Hepatic stellate cell (primary cell): ENCODE measurements at places on chromosomes 12 and 14.

DNA sequence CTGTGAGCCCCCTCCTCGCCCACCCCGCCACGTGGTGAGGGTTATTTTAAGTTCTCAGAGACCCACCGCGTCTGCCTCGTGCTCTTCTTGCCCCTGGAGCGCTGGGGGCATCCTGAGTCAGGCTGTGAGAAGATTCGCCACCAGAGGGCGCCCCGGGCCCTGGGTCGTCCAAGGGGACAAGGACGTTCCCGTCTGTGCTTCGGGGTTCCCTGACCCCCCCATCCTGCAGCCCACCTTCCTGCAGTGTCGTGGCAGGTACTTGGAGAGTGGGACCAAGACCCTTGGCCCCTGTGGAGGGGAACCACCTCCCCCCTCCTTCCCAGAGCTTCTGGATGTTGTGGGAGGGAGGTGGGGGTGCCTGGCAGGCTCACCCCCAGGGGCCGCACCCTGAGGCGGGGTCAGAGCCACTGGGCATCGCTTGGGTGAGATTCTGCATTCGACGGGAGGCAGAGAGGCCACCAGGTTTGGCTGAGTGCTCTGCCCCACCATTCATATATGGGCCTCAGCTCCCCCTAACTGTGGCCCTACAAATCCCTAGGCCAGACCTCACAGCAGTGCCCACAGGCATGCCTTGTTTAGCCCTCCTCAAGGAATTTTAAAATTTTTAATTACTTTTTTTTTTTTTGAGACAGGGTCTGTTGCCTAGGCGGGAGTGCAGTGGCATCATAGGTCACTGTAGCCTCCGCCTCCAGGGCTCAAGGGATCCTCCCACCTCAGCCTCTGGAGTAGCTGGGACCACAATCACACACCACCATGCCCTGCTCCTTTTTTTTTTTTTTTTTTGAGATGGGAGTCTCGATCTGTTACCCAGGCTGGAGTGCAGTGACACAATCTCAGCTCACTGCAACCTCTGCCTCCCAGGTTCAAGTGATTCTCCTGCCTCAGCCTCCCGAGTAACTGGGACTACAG, 17.0 kb downstream of the RHOF start:
- peak; percentile 86 for DNase-seq

DNA sequence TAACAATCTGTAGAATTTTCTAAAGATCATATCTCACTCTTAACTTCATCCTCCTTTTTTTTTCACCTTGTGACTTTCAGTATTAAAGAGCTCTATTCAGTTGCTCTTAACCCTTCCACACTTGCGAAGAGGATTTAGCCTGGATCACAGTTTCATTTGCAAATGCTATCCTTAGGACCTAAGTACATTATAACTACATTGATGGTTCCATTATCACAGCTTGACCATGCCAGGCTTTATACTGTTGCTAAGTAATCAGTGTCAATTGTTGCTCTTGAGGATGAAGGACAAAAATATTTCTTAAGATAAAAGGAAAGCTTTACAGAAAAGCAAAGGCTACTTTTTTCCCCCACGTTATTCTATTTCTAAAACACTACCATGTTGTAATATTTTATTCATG, 122.2 kb downstream of the PDZRN4 start:
- no peak for DNase-seq

GRCh38 chr12:257521-258321, 4.9 kb downstream of the SLC6A13 start:
- no peak for DNase-seq

DNA sequence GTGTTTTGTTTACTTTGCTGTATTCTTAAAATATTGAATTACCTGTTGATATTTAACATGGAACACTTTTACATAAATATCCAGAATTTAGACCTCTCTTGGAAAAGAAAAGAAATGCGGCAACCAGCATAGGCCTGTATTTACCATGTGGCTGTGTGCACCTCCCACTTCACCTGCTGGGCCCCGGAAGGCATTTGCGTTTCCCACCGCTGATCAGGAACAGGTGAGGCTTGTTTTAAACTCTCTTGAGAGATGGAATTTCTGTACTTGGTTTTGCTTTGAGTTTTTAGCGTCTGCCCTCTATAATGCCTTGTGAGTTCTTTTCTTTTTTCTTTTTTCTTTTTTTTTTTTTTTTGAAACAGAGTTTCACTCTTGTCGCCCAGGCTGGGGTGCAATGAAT, 124.2 kb downstream of the GLT1D1 start:
- DNase-seq = no peak

DNA sequence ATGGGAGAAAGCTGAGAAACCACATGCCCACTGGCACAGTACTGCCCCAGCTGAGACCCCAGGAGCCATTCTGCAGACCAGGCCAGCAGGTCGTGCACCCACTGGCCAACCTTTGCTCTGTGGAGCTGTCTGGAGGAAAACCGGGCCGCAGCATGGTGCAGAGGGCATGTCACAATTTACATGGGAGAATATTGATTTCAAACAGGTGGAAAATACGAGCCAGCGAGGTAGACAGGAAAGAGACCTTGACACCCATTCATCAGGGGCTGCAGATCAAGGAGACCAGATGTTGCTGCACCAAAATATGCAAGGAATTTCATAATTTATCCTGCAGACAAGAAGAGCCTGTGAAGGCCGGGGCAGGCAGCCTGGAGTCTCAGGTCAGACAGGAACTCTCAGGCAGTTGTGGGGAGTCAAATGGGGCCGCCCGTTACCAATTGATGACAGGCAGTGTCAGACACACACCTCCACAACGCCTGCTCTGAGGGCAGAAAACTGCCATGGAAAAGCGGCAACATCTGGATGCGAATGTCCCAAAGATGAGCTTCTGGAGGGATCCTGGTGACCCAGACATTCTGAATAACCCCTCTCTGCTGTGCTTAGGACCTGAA, 74.6 kb upstream of the BCL11B start:
- no peak for DNase-seq

GRCh38 chr12:75011120-75011519, 198.5 kb downstream of the KCNC2 start:
- no peak for DNase-seq

- no peak for DNase-seq
Measured at GRCh38 chr12:114408886-114409851, 3.2 kb upstream of the TBX5 start.

GRCh38 chr12:87943762-87944161, 85.4 kb downstream of the C12orf50 start:
- no peak for DNase-seq

- no peak for DNase-seq
Measured at GRCh38 chr12:42609605-42610004, 20.1 kb upstream of the PRICKLE1 start.

DNA sequence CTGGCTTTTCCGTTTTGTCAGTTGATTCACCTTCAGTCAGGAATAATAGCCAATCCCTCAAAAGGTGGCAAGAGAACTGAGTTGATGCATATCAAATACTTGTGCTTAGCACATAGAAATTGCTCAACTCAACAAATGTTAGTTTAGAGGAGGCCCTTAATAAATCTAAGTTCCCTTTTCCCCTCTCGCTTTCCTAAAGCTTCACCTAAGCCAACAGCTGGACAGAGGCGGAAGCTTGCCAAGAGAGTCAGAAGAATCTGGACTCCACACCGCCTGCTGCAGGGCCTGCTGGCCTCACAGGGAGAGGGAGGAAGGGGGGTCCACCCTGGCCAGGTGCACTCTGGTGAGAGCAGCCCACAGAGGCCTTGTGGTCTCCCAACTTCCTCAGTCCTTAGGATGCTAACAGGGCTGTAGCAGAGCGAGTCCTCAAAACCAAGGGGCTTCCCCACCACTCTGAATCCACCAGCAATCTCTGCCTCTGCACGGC, 213.1 kb downstream of the CHST11 start:
- DNase-seq = no peak
